HCT116 (cell line): ENCODE measurements at places on chromosomes 7 and 10.

GRCh38 chr10:7374795-7375194, 36.0 kb downstream of the SFMBT2 start:
- no peak for DNase-seq

DNA sequence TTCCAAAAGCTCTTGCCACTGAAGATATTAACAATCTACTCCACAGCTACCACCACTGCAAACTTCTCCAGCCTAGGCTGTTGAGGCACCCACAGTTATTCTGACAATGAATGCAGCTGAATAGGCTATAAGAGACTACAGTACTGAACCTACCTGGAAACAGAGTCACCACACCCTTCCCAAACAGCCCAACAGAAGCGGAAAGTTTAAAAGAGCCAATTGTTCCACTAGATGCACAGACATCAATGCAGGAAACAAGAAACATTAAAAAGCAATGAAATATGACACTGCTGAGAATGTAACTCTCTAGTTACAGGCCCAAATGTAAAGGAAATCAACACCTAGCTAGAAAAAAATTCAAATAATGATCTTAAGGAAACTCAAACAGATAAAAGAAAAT, 64.5 kb upstream of the PLA2G12B start:
- no peak for DNase-seq

DNA sequence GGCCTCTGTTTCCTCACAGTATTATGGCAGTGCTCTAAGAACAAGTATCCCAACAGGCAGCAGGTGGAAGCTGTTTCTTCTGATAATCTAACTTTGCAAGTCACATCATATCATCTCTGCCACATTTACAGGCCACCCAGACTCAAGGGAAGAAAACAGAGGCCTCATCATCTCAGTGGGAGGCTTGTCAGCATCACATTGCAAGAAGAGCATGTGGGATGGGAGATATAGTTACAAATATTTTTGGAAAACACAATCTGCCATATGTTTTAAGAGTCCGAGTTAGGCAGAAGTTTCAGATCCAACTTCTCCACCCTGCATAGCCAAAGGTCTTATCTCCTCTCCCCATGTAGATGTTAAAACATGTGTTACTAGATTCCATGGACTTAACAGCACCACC, 130.4 kb upstream of the PDE1C start:
- DNase-seq, result no peak

- DNase-seq, result no peak
Observed at GRCh38 chr7:142488036-142488633, 230.3 kb upstream of the PRSS58 start.

GRCh38 chr10:114703377-114704107, 45.5 kb upstream of the ABLIM1 start:
- no peak for DNase-seq

- no peak for DNase-seq
Observed at GRCh38 chr10:96548589-96548988, 34.9 kb upstream of the TLL2 start.

DNA sequence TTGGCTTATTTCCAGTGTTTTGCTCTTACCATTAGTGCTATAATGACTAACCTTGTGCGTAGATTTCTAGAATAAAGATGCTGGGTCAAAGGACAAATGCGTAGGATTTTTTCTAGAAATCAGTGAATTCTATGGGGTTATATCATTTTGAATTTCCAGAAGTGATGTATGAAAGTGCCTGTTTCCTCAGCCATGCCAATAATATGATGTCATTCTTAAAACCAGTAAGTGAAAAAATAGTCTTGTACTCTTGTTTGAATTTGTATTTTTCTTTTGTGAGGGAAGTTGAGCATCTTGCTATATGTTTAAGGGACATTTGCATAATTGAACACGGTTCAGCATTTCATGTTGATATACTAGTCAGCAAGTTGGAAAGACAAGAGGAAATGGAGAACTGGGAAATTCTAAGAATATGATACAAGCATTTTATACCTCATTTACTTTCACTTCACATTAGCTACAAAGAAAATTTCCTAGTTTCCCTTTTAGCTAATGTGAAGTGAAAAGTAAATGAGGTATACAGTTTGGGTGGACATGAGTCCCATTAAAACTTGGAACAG, 3.8 kb upstream of the DNAH11 start:
- DNase-seq, result no peak

GRCh38 chr7:77989981-77990566, 191.5 kb downstream of the PHTF2 start:
- no peak for DNase-seq

DNA sequence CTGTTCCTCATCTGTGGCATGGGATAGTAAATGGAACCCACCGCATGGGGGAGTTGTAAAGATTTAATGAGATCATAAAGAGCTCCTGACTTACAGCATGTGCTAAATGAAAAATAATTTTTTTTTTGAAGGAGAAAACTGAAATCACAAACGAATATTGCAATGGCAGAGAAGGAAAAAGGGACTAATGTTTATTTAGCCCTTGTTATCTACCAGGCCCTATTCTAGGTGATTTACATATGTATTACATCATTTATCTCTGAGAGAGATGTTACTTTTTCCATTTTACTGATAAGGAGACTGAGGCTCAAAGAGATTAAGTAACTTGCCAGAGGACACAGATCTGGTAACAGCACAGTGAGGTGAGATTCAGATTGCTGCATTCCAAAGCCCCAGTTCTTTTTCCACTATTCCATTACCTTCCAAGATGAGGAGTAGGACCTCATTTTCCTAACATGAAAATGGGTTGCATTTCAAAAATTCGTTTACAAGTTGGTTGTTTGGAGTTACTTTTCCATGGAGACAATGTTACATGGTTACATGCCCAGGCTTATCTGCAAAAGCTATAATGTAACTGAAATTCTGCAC, 28.6 kb downstream of the VCL start:
- no peak for DNase-seq

GRCh38 chr10:60717852-60718251, 60.4 kb upstream of the CDK1 start:
- no peak for DNase-seq

GRCh38 chr7:41391818-41392217, 311.1 kb downstream of the INHBA start:
- DNase-seq, result no peak

DNA sequence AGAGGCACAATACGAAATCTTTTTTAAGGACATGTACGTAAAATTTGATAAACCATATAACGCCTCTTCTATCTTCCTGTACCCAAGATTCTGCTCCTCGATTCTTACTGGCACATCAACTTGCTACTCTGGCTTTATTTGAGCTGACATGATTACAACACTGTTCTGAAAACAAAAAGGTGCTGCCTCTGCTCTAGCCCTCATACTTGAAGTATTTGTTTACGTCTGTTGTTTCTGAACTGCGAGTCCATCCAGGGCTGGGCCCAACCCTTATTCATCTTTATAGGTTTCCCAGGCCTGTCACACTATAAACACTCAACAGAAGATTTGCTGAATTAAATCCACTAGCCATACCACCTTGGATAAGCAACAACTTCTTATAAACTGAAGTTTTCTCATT, 96.2 kb upstream of the SVIL start:
- DNase-seq, result no peak

DNA sequence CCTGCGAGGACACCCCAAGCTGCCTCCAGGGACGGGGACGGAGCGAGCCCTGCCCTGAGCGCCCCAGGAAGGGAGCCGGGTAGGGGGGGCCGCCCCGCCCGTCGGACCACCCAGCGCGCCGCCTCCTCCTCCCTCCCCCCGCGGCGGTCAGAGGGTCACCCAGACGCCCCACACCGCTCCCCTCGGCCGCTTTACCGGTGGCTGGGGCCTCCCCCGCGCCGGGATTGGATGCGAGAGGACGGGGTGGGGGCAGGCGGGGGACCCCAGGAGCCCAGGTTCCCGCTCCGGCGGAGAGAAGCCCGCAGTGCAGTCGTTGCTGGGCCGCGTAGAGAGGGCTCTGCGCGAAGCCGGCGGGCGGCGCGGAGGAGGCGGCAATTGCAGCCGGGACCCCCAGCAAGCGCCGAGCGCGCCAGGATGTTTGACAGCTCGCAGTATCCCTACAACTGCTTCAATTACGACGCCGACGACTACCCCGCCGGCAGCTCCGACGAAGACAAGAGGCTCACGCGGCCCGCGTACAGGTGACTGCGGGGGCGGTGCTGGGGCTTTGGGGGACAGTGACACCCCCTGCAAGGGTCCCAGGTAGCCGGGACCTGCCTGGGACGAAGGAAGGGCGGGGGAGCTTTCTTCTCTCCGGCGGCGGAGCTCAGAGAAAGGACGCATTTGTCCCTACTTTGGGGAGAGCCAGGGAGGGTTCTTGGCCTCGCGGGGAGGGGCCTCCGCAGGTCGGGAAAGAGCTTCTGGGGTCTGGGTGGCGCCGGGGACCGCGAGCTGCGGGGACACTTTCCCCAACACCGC, at the start of gene FOXL3:
FOXL3 (plus strand) TSS at position 415 of the 798 bp plus-strand sequence; CDS start at position 415, 0 bp downstream.
- no peak for DNase-seq

GRCh38 chr10:84523526-84523925, 195.1 kb downstream of the CCSER2 start:
- no peak for DNase-seq

GRCh38 chr7:131174391-131174790, 153.3 kb upstream of the MKLN1 start:
- no peak for DNase-seq

GRCh38 chr10:49049660-49050059, 65.7 kb downstream of the VSTM4 start:
- DNase-seq, result no peak

GRCh38 chr10:59879363-59879913, 26.9 kb downstream of the CCDC6 start:
- DNase-seq, result no peak

DNA sequence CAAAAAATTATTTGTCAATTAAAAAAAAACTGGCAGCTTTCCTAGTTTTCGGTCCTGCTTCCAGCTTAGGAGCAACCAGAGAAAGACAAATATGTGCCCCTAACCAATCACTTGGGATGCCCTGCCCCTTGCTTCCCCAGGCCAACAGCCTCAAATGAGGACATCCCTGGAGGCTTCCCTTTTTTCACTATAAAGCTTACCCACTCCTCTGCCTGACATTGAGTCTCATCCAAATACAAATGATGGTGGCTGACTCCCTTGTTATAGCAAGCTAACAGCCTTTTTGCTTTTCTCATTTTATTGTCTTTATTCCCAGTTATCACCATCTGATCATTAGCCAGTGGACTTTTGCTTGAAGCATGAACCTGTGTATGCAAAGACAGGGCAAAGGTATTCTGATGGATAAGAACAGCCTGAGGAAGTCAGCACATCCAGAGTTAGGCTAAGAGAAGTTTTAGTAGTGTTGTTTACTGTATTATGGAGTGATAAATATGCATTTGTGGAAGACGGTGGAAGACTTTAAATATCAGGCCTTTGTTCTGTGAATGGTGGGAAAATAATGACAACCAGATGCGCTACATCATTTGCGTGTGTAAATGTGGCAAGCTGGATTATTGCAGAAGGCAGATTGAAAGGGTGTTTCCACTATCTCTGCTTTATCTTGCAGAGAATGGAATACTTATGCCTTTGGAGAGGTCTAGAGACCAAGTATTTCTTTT, 1.7 kb upstream of the CCM2 start:
- no peak for DNase-seq

- no peak for DNase-seq
Observed at GRCh38 chr7:33495207-33495606, 365.8 kb downstream of the BBS9 start.

DNA sequence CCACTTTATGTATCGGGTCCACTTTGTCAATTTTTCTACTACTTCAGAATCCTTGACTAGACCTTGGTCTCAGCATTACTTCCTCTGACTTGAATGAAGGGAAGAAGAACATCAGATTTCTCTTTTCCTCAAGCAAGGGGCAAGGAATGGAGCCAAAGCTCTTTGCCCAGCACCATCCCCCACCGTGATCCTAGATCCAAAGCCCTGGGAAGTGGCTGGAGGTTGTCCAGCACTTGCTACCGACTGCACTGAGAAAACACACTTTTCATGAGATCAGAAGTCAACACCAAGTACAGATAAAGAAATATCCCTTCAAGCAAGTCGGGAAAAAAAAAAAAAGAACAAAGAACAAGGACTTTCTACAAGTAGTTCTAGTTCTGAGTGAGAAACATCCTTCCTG, 102.1 kb upstream of the DDC start:
- no peak for DNase-seq

GRCh38 chr10:110074298-110074697, 66.5 kb downstream of the ADD3 start:
- DNase-seq, result no peak

GRCh38 chr10:60314069-60314940, 75.4 kb downstream of the ANK3 start:
- DNase-seq, result peak; percentile 39

- no peak for DNase-seq
Observed at GRCh38 chr7:151372612-151373265, 31.1 kb downstream of the NUB1 start.

DNA sequence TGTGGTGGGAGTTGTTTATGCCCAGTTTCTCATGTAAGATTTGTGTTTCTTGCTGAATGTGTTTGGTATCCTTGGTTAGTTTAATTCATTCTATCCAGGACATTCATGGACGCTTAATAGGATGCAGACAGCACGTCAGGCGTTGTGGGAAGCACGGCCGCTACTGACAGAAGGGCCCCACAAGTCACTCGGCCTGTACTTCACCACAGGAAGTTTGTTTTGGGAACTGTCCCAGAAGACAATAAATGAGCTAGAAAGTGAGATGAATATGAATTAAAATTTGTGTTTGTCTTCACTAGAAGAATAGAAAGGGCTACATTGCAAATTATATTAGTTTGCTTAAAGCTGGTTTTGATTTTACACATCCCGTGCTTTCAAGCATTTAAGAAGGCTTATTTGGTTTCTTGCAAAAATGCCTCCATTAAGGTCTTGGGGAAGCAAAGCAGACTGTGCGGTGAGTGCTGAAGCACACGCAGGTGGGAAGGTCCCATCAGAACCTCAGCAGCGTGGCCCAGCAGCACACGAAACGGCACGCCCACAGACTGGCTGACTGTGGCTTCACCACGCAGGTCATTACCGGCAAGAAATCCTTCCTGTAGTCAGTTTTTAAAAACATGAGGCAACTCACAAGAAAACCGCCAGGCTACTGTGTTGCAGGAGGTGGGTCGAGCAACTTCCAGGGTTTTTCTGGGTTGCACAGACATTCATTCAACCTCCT, 74.1 kb downstream of the VIPR2 start:
- no peak for DNase-seq

GRCh38 chr7:31521336-31522010, 7.6 kb downstream of the ITPRID1 start:
- DNase-seq, result no peak

DNA sequence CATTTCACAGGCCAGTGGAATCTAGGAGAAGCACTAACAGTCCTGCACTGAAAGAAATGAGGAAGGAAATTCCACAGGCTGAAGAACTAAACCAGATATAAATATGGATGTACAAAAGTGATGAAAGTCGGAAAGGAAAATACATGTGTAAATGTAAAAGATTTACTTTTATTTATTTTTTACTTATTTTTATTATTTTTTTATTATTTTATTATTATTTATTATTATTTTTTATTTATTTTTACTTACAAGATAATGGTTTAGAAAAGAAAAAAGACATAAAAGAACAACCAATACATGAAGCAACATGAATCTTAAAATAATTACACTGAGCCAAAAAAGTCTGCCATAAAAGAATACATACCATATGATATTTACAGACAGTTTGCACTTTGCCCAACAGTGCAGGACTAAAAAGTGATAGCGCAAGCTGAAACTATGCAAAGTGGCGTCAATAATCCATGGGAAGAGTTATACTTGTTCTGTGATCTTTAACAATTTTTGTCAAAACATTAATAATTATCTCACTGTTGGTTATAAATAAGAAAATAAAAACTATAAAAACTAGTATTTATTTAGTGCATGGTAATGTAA, 317.8 kb upstream of the MKI67 start:
- no peak for DNase-seq

- no peak for DNase-seq
Observed at GRCh38 chr7:29808075-29808801, 1.9 kb downstream of the WIPF3 start.
